Metanephros (tissue), 2 donors: ENCODE measurements at places on chromosomes 4 and X. TPM values are rescaled to one million over a fixed set of nuclear protein-coding genes. Genes with fewer than 3 reads are reported as not detected.

The LDB2 gene
- 225 TPM for total RNA-seq

The ARHGAP36 gene
- 36.8 TPM for total RNA-seq

The CXorf49 gene
- not detected for total RNA-seq

The NOX1 gene
- not detected for total RNA-seq

The SPINK2 gene
- total RNA-seq = 0.35 TPM
